Left renal cortex interstitium (tissue), 4 donors: ENCODE measurements at places on chromosomes 4 and X. TPM values are rescaled to one million over a fixed set of nuclear protein-coding genes. Genes with fewer than 3 reads are reported as not detected.

DNA sequence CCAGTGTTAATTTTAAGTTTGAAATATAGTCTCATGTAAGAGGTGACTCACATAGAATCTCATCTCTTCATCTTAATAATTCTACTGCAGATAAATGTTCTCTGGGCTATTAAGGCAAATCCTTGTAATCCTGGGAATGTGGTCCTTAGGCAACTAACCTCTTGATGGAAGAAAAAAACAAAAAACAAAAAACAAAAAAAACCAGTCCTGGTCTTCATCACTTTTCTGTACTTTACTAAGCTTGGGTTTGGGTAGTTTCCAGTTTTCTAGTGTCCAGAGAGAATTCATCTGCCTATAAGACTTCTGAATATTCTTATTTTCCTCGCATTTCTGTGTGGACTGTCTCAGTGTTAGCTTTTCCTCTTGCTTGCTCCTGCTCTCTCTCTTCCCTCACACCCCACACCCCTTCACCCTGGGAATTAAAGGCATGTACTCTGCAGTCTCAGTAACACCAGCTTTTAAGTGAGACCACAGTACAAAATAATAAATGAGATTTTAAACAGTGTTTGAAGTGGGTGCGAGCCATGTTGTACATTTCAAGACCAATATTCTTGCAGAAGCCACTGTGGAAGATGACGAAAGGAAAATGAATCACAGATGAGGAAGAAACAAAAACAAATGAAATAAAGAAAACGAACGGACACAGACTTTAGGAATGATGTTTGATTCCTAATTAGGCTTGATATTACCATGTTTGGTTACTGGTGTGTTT is 51.7 kb downstream of the HAND2 start:
- no peak for DNase-seq

DNA sequence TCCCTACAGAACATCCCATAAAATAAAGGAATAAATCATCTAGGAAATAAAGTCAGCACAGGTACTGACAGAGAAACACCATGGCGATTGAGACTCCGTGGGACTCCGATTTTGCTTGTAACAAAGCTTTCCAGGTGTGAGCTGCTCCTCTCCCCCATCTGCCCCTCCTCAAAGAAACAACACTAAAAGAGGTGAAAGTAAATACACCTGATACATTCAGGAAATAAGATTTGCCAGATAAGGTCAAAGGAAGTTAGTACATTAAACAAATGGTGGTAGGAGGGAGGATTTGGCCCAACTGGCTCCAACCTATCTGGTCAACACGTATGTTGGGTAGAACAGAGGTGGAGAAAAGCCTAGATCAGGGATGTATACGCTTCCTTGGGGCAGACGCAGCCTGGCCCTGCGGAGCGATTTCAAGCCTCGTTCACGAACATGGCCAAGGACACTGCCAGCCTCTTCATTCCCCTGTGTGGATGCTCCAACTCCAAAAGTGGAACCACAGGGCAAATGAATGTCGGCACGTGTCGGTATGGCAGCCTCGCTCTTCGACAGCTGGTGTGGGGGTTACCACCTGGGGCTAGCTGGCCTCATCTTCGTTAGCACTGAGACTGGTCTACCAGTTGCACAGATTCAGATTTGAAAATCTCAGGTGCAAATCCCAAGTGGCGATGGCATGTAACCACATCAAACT is 162.5 kb downstream of the AFAP1 start:
- no peak for DNase-seq

GRCh38 chr4:6964858-6965257 is 55.2 kb downstream of the TBC1D14 start:
- no peak for DNase-seq

GRCh38 chr4:56787380-56787779 is 34.1 kb downstream of the SPINK2 start:
- peak; percentile 59 for DNase-seq

DNA sequence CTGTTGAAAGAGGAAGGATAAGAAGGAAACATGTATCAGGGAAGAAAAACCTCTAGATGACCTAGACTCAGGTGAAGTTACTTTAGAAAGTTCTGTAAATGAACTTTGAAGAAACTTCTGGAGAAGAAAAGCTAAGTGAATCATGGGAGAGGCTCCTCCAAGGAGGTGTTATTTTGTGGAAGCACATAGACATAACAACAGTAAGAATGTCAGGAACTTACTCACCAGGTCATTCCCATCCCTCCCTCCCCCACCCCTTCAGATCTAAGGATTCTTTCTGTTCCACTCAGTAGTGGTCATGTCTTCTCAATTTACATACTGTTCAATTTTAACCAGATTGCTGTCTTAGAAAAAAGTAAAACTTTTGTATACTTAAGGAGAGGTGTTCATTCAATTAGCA is 310.5 kb upstream of the DDX53 start:
- DNase-seq = no peak

DNA sequence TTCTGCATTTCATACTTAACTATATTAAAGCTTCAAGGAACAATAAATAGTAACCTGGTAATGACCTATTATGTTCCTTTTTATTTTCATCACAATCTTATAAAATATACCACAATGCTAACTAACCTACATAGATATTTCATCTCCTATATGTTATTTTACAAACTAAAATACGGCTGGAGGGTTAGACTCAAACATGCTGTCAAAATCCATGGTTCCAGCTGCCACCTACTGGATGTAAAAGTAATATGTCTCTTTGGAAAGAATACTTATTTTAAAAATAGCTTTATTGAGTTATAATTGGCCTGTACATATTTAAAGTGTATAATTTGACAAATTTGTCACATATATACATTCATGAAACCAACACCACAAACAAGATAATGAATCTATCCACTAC is 15.0 kb downstream of the RGN start:
- DNase-seq = no peak

Gene SCML2
- polyA plus RNA-seq = 7.9 TPM

GRCh38 chr4:71243091-71243833 is 95.6 kb upstream of the SLC4A4 start:
- no peak for DNase-seq

Gene BST1
- 11.7 TPM for polyA plus RNA-seq

DNA sequence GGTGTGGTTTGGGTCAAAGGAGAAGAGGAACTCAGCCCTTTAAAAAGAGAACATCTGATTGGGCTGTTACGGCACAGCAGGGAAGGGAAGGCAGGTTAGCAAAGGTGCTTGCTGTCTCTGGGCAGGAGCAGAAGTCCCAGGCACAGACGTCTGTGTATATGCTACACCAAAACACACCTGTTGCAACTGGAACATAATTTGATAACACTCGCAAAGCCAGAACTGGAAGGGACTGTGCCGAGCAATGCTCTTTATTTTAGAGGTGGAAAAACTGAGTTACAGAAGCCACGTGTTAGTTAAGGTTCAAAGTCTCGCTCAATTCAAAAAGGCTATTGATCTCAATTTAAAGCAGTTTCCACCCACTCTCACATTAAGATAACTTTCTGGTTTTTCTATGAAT is 2.2 kb upstream of the FAM114A1 start:
- no peak for DNase-seq

GRCh38 chr4:8242782-8243560 is 26.6 kb upstream of the HTRA3 start:
- no peak for DNase-seq

- DNase-seq = no peak
Observed at GRCh38 chr4:86033171-86033570, 326.7 kb downstream of the MAPK10 start.

Gene PLXNB3
- polyA plus RNA-seq = 1.9 TPM

Gene GPR119
- not detected for polyA plus RNA-seq

- no peak for DNase-seq
Observed at GRCh38 chr4:20618731-20619130, 81.5 kb upstream of the PACRGL start.

Gene CENPI
- polyA plus RNA-seq = 8.6 TPM

DNA sequence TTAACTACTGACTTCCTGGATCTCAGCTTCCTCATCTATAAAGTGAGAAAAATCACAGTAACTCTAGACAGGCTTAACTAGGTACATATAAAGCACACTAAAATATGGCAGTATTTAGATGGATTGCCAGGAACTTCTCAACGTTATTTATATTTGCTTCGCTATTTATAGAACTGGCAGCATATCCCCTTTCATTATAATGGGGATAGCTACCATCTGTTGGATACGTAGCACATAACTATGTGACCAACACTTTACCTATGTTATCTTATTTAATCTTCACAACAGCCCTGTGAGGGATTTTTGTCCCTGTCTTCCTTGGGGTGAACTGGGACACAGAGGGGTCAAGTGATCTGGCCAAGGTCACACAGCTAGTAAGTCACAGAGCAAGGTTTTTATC is 64.6 kb downstream of the ENPEP start:
- DNase-seq = peak; percentile 27

DNA sequence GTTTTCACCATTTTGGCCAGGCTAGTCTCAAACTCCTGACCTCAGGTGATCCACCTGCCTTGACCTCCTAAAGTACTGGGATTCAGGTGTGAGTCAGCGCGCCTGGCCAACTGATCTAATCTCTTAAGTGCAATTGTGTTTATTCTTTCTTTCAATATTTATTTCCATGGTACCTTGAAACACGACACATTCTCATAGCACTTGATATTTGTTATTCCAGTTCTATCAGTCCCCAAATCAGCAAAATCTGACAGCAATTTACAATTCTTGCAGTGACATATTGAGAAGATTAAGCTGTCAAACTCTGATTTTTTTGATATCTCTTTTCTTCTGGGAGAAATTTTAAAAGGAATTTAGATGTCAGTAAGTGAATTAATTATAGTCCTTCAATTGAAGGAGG is 218.1 kb upstream of the FAT4 start:
- no peak for DNase-seq
